ENCODE measurements at places on chromosomes 3 and 15.

DNA sequence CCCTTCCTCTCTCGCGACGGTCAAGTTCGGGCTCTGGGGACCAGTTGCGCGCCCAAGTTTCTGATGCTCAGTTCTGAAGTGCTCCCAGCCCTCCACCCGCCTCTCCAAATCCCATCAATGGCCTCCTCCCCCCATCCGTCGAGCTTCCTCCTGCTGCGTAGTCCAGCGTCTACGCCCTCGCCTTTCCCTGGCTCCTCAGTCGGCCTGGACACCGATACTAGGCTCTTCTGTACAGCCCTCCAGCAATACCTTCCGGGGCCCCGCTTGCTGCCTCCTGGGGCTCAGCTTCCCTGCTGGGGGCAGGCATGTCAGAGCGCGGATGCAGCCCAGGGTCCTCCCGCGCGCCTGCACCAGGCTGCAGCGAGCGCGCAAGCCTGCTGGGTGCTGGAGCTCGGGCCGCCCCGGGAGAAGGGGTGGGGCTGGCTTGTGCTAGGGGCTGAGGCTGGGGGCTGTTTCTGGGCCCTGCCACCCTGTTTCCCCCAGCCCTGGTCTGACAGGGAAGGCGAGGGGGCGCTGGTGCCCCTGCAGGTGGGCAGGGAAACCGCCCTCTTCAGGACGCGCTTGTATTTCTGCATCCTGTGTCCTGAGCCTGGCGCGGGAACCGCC is 353.3 kb upstream of the SUCLG2 start:
- DNase-seq: no peak

DNA sequence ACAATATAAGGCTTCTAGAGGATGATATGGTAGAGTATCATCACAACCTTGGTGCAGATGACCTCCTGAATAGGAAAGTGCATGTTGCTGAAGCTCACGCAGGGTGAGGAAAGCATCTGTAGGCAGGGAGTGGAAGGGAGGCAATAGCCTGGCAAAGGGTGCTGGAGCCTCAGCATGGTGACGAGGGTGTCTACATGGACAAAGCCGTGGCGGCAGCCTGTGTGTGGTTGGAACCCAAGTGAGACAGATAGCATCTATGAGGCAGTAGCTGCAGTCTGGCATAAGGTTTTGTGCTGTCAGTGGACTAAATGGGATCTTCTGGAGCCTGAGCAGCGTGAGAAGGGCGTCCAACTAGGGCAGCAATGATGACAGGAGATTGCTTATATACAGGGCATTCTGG is 132.5 kb downstream of the DLG1 start:
- DNase-seq: no peak

- DNase-seq: no peak
Observed at GRCh38 chr3:147119346-147119745, 287.0 kb downstream of the ZIC4 start.

- DNase-seq: no peak
Observed at GRCh38 chr3:27176256-27176655, 192.9 kb downstream of the NEK10 start.

GRCh38 chr3:57998366-57999283 is 9.6 kb upstream of the FLNB start:
- DNase-seq: no peak

DNA sequence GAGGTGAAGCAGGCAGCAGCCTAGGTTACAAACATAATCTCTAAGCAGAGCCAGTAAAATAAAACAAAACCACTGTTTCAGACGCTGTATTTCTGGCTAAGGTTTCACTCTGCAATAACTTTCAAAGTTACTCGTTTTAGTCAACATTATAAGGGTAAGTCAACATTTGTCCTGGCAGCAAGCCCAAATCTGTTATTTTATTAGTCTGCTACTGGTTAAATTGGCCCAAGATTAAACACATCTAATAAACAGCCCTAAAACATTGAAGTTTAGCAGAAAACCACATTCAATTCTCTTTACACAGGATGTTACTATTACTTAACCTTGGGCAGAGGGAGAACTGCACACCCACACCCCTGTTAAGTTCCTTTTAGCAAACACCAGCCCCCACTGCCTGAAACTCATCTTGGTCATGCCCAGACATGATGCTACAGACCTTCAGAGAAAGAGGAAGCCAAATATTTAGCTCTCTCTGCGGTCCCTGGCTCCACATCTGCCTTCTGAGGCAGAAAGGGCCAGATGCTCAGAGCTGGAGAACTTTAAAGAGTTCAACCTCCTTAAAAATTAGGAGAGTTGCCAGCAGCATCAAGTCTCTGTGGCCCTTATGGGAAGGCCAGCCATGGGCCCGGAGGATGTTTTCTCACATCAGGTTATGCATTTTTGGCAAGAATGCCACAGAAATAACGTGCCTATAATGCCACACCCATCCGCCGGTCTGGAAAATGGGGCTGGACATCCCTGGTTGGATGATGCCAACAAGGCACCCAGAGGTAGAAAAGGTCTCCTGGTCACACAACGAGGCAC is 17.9 kb downstream of the ARHGEF3 start:
- DNase-seq: peak; percentile 27

Data from EL (cell line).